Stimulated activated CD8-positive, alpha-beta memory T cell treated with anti-CD3 and anti-CD28 coated beads, Interleukin-7, amount 100 ng/mL, for 1 hour (primary cell): ENCODE measurements at places on chromosomes 1 and 21.
A peak's percentile ranks its signal among the peaks of the same experiment; 100 is the strongest.

DNA sequence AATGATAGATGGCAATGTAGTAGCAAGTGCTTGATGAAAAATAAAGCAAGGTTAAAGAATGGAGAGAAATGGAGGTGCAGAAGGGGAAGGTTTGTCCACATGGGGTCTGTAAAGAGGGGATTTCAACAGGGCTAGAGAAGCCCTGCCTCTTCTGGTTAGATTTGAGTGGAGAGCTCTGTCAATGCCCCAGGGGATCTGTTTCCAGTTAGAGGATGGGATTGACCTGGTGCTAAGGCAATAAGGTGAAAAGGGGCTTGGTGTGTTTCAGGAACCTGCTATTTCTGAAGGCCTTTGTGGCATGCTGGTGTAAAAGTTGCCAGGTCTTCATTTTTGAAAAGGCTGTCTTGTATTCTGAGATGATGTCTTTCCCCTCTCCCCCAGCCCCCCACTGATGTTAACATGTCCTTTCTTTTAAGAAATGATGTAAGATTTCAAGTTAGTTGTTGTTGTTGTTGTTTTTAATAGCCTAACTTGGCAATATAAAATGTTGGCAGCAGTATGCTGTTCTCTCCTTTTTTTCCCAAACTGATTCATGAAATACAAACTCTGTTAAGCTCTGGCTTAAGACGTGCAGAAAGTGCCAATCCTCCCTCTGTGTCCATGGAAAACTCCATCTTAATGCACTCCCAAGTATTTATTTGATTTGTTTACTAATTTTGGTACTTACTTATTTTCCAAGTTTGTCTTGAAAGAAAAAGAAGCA lies 370.3 kb upstream of the ADGRL2 start:
- DNase-seq, result no peak

- no peak for DNase-seq
These were observed 15.5 kb upstream of the HMGB4 start for GRCh38 chr1:33848205-33848937.

GRCh38 chr1:38852780-38853179 lies 6.8 kb downstream of the RRAGC start:
- no peak for DNase-seq

DNA sequence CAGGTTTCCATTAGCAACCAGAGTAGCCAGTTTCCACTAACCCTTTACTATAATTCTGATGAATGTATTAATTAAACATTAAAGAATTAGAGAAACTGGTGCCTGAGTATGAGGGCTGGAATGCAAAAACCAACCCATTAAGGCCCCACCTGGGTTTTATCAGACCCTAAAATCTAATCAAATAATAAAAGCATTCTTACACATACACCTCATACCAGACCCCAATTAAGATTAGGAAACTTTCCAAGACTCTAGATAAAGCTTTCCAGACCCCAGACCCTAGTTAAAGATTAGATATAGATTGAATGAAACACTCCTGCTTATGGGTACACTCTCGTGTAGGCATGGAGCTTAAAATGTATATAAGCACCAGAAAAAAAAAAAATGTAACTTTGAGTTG lies 581.3 kb upstream of the BEND5 start:
- DNase-seq, result no peak

- DNase-seq, result no peak
These were observed at the start of gene LAPTM5 for GRCh38 chr1:30757352-30758120. Gene LAPTM5, minus strand, starts transcription at chr1:30757774. Its CDS starts 29 bp downstream, at chr1:30757745.

DNA sequence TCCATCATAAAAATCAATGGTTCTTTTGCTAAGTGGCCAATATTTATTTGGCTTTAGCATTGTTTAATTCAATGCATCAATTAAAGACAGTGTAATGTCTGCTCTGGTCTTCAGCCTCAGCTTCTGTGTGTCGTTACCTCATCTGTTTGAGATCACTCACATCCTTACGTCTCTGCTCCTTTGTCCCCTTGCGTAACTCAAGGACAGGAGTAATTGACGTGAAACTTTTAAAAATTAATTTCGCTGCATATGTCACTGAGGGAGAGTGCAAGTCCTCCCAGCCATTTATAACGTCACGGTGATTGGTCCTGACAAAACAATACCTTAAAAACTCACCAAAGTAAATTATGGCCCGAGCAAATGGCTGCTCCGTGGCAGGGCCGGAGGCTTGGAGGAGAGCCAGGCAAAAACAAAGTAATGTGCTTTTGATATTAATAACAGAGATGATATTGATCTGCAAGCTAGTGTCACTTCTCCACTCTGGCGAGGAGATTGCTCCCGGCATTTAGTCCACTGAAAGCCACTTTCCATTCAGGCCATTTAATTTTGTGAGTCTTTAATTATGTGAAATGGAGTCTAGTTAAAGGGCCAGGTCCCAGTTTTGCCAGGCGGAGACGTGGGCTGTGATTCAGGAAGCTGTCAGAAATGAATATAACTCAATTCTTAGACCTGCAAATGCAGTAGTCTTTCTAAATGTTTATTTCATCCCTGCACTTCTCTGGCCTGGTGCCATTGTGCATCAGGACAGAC lies 150.9 kb upstream of the POU3F1 start:
- no peak for DNase-seq

DNA sequence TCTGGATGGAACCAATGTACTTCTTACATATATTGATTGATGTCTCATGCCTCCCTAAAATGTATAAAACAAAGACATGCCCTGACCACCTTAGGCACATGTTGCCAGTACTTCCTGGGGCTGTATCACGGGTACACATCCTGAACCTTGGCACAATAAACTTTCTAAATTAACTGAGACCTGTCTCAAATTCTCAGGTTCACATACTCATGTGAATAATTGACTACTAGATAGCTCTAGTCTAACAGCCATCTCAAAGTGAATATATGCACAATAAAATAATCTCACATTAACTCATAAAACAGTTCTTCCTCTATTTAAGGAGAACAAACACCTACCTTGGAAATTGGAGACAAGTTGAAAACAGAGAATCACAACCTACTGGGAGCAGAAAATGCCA lies 5.6 kb downstream of the DNAI4 start:
- DNase-seq, result no peak

DNA sequence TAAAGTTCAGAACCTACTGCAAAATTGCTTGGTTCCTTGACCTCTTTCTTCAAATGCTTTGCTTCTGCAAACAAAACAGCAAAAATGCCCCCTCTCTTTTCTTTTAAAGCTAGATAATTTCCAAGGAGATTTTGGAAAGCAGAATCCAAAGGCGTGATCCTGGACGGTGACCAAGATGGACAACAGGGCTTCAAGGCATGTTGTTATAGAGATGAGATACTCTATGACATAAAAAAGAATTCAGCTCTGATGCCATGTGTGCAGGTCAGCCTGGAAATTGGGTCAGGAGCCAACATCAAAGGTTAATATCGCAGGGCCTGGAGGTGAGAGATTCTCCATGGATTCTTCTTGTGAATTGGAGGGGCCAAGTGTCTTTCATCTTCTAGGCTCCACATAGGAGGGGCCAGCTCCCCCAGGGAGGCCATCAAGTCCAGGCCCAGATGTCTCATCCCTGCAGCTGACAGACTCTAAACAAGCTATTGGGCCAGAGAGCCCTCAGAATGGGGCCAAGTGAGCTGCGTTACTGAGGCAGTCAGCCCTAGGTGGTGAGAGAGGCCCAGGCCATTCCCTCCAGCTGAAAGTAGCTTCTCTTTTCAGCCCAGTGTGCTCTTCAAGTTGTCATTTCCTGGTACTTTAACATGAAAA lies 45.5 kb downstream of the NMNAT2 start:
- no peak for DNase-seq

- no peak for DNase-seq
These were observed 3.7 kb downstream of the CCDC24 start for GRCh38 chr1:43994794-43995790.

- no peak for DNase-seq
These were observed 10.7 kb downstream of the CELF3 start for GRCh38 chr1:151705753-151706463.

DNA sequence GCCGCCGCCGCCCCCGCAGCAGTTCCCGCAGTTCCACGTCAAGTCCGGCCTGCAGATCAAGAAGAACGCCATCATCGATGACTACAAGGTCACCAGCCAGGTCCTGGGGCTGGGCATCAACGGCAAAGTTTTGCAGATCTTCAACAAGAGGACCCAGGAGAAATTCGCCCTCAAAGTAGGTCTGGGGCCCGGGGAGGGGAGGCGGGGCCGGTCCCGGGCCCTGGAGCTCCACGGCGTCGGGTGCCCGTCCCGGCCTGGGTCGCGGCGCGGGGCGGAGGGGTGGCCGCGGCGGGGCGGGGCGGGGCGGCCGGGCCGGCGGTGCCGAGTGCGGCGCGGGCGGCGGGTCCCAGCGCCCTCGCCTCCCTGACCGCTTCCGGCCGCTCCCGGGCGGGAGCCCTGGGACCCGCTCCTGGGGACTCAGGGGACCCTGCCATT lies 646 bp downstream of the MAPKAPK2 start:
- DNase-seq, result no peak

DNA sequence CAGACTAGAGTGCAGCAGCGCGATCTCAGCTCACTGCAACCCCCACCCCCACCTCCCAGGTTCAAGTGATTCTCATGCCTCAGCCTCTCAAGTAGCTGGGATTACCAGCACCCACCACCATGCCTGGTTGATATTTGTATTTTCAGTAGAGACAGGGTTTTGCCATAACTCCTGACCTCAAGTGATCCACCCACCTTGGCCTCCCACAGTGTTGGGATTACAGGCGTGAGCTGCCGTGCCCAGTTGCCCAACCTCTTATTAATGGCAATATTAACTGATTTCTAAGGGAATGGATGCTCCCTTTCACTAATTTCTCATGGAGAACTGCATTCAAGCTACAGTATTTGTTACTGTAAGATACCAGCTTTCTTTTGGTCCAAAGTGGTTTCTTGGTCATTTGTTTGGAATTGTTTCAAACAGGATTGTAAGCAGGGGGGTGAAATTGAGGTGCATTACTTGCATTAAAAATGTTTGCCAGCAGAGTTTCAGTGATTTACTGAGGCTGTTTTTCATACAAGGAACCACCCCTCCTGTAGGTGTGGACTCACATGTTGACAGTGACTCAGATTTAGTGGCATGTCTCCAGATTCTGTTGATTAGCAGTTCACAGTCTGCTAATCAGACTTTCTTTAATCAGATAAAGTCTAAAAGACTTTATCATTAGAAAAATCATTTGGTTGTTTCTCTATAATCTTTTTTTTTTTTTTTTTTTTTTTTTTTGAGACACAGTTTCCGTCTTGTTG lies 3.9 kb upstream of the TGFBR3 start:
- DNase-seq, result no peak

DNA sequence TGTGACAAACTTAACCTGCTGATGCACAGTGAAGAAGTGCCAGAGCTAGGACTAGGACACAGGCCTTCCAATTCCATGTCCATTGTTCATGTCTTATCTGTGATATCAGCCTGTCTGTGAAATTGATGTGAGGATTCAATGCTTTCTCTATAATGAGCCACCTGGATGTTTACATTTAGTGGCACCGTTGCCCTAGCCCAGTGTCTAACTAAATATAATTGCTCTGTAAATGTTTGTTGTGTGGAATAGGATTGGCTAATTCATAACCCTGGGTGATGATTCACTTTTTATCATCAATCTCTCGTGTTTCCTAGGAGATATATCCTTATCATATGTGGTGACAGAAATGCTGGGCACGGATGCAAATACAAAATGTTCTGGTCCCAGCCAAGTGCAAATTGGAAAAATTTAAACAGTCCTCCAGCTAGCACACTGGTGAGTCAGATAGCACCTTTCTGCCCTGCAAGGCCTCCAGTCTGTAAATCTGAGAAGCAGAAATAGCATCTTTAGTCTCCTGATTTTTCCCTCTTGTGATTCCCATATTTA lies 46.9 kb upstream of the GNG12 start:
- no peak for DNase-seq

- no peak for DNase-seq
These were observed 170.9 kb downstream of the LRRC7 start for GRCh38 chr1:69738458-69739250.

GRCh38 chr1:6874298-6874697 lies 89.0 kb downstream of the CAMTA1 start:
- no peak for DNase-seq

DNA sequence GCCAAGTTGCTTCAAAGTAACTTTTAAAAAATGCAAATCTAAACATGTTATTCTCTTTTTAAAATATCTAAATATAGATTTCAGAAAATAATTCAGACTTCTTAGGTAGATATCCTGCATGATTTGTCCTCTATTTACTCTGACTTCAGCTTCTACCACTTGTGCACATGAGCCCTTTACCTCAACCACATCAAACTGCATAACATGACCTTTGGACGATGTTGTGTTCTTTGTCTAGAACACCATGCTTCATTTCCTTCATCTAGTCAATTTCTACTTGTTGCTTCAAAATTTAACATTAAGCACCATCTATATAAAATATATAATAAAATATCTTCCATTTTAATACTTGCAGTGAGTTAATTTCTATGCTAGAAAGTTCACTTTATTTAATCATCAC lies 96.9 kb downstream of the PLPP3 start:
- no peak for DNase-seq

DNA sequence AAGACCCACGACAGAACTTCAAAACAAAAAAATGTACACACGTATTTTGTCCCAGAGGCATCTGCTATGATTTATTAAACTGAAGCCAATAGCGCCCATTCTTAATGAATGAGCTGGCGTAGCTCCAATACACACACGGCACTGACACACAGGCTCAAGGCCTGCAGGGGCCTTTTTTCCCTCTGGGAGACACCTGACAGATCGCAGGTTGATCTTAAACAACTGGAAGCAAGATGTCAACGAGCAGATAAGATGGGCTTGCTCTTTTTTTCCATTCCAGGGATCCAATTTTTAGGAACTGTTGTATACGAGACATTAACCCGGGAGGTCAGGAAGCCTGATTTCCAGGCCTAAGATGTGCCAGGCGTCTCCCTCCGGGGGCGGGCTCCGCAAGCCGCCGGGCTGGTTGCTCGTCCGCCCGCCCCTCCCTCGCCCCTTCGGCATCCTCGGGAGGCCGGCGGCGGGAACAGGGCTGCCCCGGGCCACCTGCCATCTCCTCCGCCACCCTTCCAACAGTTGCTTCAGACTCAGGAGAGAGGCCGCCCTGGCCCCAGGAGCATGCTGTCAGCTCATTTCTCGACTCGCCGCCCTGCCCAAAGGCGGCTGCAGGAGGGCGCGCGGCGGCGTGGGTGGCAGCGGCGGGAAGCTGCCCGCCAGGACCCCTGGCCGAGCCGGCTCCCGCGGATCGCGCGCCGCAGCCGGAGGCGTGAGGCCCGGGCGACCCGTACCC lies 735 bp downstream of the TTC13 start:
- DNase-seq, result peak; percentile 2

- DNase-seq, result no peak
These were observed 4.8 kb downstream of the RCAN3 start for GRCh38 chr1:24507405-24507804.

DNA sequence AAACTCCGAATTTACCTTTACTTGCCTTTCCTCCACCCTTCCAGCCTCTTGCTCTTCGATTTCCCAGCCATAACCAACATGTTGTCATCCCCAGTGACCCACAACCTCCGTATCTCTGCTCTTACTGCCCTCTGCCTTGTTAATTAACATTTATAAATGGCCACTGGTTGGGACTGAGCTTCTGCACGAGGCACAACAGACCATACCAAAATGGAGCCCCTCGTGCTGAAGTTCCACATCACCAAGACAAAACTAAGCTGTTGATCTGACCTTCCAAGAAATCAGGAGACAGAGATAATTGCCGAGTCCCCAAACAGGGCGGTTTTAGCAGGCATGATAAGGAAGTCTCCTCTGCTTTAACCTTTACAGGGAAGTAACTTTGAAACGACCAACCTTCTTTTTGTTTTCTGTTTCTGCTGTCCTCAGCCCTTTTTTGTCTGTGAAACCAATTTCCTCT lies 71.9 kb downstream of the NMNAT2 start:
- DNase-seq, result no peak
